ENCODE measurements at places on chromosomes 2 and 18.

GRCh38 chr2:65530547-65531320, 98.3 kb upstream of the SPRED2 start:
- DNase-seq: no peak

DNA sequence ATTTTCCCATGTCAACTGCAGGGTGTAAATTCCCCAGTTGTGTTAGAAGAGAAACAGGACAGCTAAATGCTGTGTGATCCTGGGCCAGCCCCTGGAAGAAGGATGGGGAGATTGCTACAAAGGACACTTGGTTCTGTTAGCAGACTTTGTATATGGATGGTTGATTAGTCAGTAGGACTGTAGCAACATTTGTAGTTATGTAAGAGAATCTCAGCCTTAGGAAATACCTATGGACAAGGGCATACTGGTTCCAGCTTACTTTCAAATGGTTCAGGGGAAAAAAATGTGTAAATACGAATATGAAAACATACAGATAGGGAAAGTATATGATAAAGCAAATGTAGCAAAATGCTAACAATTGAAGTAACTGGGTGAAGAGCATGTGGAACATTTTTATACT, 47.6 kb downstream of the GNAL start:
- no peak for DNase-seq

- DNase-seq: peak; percentile 33
These were observed 756 bp downstream of the ABI2 start for GRCh38 chr2:203328760-203329540.

GRCh38 chr2:202267495-202267894, 1.9 kb downstream of the NOP58 start:
- DNase-seq: no peak

GRCh38 chr2:201432038-201432620, 19.1 kb downstream of the TRAK2 start:
- DNase-seq: no peak

- DNase-seq: no peak
These were observed 1029.5 kb upstream of the LRRTM1 start for GRCh38 chr2:81334046-81334445.

DNA sequence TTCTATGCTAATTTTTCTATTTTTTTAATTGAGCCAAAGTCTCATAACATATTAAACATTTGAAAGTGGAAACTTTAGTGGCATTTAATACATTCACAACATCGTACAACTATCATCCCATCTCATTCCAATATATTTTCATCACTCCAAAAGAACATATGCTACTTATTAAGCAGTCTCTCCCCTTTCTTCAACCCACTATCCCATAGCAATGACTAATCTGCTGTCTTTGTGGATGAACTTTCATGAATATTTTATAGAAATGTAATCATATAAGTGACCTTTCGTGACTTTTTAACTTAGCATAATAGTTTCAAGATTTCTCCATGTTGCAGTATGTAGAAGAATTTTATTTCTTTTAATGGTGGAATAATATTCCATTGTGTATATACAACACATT, 90.3 kb downstream of the CCDC178 start:
- DNase-seq: no peak

- no peak for DNase-seq
These were observed 40.7 kb downstream of the TEX44 start for GRCh38 chr2:231633241-231633976.

DNA sequence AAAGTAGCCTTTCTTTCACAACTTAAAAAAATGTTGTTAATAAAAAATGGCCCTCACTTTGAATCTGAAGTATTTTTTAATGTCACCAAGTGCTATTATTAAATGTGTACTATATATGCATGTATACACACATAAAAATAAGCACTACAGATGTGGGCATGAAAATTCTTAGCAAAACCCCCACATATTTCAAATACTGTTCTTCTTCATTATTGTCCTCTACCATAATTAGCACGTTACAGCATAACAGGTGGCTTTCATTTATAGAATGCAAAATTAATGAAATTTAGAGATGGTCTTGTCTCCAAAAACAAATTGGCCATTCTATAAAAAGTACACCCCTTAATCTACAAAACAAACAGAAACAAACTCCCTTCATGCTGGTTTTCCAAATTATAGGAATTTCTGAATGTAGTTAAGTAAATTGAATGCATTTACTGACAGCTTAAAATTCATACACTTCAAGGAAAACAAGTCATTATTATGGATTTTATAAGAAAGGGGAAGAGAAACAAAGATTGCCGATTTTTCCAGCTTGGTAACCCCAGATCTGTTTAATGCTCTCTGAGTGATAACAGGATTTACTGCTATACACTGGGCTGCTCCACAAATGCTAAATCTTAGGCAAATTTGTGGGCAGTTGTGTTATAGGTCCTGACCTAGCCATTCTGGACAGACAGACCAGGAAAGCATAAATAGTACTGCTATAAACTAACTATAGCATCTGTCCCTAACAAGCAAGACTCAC, 67.2 kb downstream of the SPRED2 start:
- DNase-seq: no peak

DNA sequence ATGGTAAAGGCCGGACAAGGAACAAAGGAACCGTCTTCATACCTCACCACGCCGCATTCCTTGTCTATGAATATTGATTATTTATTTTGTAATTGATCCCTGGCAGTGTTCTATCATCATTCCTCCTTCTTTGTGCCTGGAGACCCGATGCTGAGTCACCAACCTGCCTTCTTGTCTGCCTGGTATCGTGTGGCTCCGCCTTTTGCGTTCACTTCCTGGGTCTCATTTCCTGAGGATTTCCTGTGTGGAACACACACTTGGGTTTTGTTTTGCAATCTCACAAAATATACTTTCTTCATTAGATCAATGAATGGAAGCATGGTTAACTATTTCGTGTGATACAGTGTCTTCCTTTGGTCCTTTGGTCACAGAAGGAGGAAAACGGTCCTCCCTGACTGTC, 95.5 kb upstream of the SNTG2 start:
- no peak for DNase-seq

GRCh38 chr18:79738581-79739439, 58.9 kb upstream of the KCNG2 start:
- DNase-seq: no peak

DNA sequence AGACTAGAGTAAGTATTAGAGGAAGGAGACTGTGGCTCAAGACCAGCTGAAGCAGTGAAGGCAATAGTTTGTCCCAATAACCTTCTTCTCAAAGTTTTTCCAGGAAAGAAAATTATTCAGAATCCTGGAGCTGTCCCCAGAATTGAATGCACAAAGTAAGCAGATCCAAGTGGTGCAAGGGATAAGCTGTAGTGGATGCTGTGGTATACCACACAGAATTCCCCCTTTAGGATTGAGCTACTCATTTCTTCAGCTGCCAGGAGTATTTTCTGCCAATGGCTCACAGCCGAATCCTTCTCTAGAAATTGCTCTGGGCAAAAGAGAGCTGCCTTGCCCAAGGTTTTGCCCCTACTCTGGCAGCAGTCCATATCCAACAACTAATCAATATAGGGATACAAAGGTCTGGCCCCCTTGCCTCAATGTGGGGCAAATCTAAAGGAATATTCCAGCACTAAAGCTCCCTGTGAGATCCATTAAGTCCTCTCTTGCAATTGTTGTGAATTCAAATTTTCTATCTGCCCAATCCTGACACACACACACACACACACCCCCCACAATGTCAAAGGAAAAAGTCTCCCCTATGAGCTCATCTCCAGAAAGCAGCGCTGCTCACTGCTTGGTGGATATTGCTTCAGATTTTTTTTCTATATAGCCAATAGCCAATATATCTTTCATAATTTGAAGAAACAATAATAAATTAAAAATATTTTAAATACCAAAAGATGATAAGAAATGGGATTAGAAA, 18.4 kb upstream of the TCF7L1 start:
- no peak for DNase-seq

DNA sequence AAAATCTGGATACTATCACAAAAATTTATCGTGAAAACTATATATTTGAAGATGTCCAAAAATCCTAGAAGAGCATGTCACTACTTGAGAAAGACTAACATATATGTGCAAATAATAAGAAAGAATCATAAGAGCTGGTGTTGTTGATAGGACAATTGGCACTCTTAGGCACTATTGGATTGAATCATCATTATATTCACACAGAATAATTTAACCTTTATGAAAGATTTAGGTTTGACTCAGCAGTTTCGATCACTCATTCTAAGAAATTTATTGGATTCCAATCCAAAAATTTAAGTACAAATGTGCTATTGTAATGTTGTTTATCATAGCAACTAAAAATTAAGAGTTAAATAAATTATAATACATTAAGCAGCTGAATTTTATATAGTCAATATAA, 503.6 kb downstream of the SPAG16 start:
- no peak for DNase-seq

Measured in stimulated activated CD8-positive, alpha-beta memory T cell treated with anti-CD3 and anti-CD28 coated beads, Interleukin-7, amount 100 ng/mL, for 24 hours (primary cell).